Activated CD4-positive, alpha-beta memory T cell treated with anti-CD3 and anti-CD28 coated beads, Interleukin-2, amount 10 ng/mL, durations not matched to agents 7 days and 5 days (primary cell): ENCODE measurements at places on chromosomes 12 and 14. TPM values are rescaled to one million over a fixed set of nuclear protein-coding genes. Genes with fewer than 3 reads are reported as not detected.

The RND1 gene
- 2.6 TPM for total RNA-seq

The NTS gene
- total RNA-seq = not detected

The FLRT2 gene
- not detected for total RNA-seq

The HAL gene
- total RNA-seq = 0.23 TPM

The CFAP54 gene
- total RNA-seq = 0.75 TPM

The KRT78 gene
- not detected for total RNA-seq

The RAN gene
- 932 TPM for total RNA-seq

The PSME2 gene
- total RNA-seq = 405 TPM

The HOXC6 gene
- total RNA-seq = not detected

The CCDC88C gene
- 175 TPM for total RNA-seq

The GALNT8 gene
- total RNA-seq = 1.8 TPM

The KSR2 gene
- not detected for total RNA-seq

The SLC24A4 gene
- total RNA-seq = not detected

The ADAM21 gene
- total RNA-seq = not detected

The MIA2 gene
- total RNA-seq = 33.0 TPM

The CLEC6A gene
- total RNA-seq = not detected

The LTBP2 gene
- total RNA-seq = 0.40 TPM

The TOMM20L gene
- not detected for total RNA-seq

The ATP5F1B gene
- 549 TPM for total RNA-seq

The M6PR gene
- total RNA-seq = 210 TPM

The CACNB3 gene
- 32.8 TPM for total RNA-seq

The AHNAK2 gene
- not detected for total RNA-seq

The KRT71 gene
- total RNA-seq = not detected

The ABCC9 gene
- total RNA-seq = not detected

The RNASE7 gene
- not detected for total RNA-seq

The KCNK10 gene
- total RNA-seq = not detected

The SELPLG gene
- 289 TPM for total RNA-seq

The TAS2R10 gene
- 0.30 TPM for total RNA-seq

The SLC38A4 gene
- not detected for total RNA-seq

The GALNT16 gene
- total RNA-seq = not detected

The PSMB11 gene
- not detected for total RNA-seq

The CDK2 gene
- total RNA-seq = 88.9 TPM

The ESPL1 gene
- 90.2 TPM for total RNA-seq

The NOXRED1 gene
- 0.35 TPM for total RNA-seq

The VRK1 gene
- 64.1 TPM for total RNA-seq

The PPP1R1A gene
- not detected for total RNA-seq

The CDKN3 gene
- total RNA-seq = 79.6 TPM

The PLEKHA5 gene
- 15.2 TPM for total RNA-seq

The PAX9 gene
- total RNA-seq = not detected

The DHRS7 gene
- total RNA-seq = 76.5 TPM

The CLEC1B gene
- not detected for total RNA-seq

The RIMBP2 gene
- not detected for total RNA-seq

The PA2G4 gene
- total RNA-seq = 243 TPM

The TMEM63C gene
- total RNA-seq = 1.9 TPM

The VRTN gene
- not detected for total RNA-seq

The SIX6 gene
- total RNA-seq = not detected

The EML1 gene
- not detected for total RNA-seq

The ATL1 gene
- total RNA-seq = 0.86 TPM

The CLEC4A gene
- total RNA-seq = 1.7 TPM

The INHBC gene
- total RNA-seq = not detected

The PLEKHH1 gene
- total RNA-seq = 0.63 TPM
